ENCODE measurements at places on chromosomes 4 and X.
A peak's percentile ranks its signal among the peaks of the same experiment; 100 is the strongest.

DNA sequence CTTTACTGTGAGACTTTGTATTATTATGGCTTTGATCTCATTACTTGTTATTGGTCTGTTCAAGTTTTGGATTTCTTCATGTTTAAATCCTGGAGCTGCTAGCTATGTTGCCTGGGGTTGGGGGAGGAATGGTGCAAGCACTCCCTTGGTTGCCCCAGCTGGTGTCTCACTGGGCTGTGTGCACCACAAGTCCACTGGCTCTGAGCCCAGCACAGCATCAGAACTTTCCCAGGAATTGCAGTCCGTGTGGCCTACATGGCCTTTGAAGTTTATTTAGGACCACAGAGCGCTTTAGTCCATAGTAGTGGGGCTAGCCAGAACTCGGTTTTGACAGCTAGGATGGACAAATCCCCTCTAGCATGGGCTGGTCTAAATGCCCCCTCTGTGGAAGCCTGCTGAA, 278.8 kb upstream of the RPS6KA3 start:
- no peak for DNase-seq

DNA sequence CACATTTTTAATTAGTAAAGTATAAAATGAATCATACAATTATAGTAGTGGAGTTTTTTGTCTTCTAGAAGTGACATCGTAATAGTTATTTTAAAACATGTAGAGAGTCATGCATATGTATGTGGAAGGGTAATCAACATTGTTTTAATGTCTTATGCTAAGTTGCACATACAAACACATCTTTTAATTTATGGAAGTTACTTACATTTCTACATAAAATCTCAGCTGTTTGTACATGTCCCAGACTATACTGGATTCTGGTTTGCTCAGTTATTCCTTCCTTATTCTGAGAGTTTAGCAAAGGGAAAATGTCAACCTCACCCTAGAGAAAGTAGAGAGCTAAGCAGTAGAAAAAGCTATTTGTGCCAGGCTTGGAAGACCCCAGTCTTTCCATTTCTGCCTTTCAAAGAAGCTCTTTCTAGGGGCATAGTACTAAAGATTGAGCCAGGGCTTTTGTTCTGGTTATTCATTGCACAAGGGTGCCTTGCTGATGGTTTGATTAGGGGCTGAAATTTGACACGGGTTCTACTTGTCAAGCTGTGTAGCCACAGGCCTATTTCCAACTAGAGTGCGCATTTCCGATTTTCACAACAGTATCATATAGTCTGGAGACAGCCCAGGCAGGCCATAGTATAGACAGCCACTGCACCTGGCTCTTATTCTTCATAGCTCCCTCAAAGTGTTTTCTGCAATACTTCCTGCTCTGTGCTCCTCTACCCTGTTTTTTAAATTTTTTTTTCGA, 106.3 kb downstream of the RPA4 start:
- no peak for DNase-seq

DNA sequence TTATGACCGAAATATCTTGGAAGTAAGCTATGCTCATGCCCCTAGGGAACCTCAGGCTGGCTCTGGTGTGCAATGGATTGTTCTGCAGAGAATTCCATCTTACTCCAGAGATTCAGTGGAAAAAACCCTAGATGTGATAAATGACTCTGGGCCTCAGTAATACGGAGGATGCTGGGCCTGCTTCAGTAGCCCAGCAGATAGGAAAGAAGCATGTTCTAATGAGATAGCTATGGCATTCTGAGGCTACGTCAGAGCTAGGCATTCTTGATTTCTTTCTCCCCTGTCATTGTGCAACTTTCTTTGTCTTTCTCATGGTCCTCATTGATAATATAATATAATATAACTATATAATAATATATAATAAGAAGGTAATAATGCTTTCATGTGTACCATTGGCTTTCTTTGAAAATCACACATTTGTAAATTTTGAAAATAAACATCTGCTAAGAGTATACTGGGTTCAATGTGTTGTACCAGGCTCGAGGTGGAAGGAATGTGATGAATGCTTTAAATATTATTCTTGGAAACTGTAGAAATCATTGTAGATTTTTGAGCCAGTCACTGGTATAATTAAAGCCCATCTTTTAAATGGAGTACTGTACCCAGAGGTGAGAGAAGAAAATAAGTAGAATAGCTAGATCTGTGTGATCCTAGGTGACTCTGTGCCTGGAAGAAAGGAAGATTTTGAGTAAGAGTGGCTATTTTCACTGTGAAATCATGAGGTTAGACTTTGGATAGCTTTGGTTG, 152.0 kb downstream of the IL15 start:
- no peak for DNase-seq

DNA sequence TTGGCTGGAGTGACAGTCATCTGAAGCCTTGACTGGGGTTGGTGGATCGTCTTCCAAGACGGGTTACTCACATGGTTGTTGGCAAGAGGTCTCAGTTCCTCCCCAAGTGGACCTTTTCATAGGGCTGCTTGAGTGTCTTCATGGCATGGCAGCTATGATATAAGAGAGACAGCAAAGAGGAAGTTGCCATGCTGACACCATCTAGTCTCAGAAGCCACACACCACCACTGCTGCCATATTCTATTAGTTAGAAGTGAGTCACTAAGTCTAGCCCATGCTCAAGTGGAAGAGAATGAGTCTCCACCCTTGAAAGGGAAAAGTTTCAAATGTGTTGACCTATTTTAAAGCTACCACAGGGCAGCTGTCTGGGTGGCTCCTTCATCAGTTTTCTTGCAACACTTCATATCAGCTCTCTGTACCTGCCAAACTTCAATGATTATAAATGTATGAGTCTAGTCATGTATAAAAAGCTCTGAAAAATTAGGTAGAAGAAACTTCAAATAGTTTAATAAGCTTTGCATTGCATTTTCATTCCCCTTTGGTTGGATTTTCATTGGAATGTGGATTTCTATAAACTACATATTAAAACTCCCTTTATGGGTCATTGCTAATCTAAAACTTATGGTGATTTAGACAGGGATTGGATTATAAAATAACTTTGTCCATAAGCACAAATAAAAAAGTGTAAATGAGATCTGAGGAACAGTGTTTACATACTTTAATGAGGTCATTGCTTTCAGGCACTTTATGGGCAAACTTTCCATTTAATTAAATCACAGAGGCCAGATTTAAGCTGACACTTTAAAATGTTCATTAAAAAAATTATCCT, 68.0 kb upstream of the ATXN3L start:
- DNase-seq: no peak

GRCh38 chr4:176753049-176753448, 39.7 kb downstream of the VEGFC start:
- DNase-seq: no peak

GRCh38 chr4:86223472-86223871, 136.4 kb downstream of the MAPK10 start:
- no peak for DNase-seq

GRCh38 chr4:14049946-14050345, 422.4 kb upstream of the BOD1L1 start:
- DNase-seq: no peak

DNA sequence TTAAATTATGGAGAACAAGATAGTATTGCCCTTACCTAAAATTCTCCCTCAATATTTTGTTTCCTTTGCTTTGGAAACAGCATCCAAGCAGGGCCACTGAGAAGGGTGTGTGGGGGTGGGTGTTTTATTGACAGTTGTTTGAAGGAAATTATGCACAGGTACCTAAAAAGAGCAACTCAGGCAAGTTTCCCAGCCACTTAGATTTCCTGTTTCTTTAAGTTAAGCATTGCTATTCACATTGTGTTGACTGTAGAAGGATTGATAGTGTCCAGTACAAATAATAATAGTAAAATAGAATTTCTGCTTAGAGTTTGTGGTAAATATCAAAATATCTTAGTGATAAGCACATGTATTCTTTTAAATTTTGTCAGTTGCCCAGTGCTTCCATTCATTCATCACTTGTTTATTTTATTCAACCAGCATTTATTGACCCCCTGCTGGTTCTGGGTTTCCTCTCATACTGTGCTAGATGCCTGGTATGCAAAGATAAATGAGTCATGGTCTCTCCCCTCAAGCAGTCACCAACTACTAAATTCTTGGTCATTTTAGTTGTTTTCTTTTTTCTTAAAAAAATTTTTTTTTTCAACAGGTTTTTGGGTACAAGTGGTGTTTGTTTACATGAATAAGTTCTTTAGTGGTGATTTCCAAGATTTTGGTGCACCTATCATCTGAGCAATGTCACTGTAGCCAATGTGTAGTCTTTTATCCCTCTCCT, 50.0 kb downstream of the GALNT7 start:
- no peak for DNase-seq

GRCh38 chr4:22094217-22094616, 145.6 kb upstream of the KCNIP4 start:
- no peak for DNase-seq

GRCh38 chrX:113297437-113297836, 456.8 kb upstream of the AMOT start:
- DNase-seq: no peak

- no peak for DNase-seq
Observed at GRCh38 chr4:172992648-172993378, 175.8 kb upstream of the GALNT7 start.

DNA sequence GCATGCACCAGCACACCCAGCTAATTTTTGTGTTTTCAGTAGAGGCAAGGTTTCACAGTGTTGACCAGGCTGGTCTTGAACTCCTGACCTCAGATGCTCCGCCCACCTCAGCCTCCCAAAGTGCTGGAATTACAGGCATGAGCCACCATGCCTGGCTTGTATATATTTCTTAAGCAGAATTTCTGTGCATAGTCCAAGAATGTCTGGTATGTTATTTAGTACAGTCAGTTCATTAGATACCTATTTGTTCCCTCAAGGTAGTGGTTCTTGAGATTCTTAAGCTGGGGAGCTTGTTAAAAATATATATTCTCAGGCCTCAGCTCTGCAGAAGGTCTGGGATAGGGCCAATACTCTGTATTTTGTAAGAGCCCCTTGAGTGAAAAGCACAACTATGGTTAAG, 4.6 kb upstream of the SERTM2 start:
- DNase-seq: no peak

DNA sequence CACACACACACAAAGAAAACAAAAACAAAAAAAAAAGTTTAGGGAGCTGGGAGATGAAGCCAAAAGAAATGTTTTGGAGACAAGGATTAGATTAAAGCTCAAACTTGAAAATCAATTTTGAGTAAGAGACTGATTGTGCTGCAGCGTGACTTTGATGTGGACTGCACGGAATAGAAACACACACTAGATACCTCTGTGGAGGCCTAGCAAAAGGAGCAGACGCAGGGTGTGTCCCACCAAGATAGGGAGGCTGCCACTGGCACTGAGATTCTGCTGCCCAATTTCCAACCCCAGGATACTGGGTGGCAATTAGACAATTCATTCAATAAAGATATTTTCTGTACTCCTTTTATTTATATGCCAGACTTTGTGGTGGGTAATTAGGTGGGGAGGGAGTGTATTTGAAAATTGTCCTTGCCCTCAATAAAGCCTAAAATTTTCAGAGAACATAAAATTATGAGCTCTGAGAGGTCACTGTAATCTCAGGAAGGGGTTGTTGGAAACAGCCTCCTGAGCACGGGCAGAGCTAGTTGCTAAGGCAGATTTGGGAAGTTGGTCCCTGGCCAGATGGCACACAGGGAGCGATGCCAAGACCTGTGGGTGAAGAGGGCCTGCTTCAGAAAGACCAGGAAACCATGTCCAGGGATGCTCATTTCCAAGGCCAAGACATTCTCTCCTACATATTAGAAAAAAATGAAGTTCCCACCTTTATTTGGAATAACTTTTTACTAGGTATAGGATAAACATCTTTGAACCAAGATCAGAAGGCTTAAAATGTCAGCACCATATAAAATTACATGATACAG, 1.9 kb upstream of the PPP3CA start:
- DNase-seq: no peak

- DNase-seq: no peak
Observed at GRCh38 chr4:127414951-127415606, 217.7 kb upstream of the INTU start.

GRCh38 chrX:48883729-48884128, 13.8 kb downstream of the TIMM17B start:
- DNase-seq: no peak

GRCh38 chrX:68832101-68832416, 3.2 kb downstream of the EFNB1 start:
- no peak for DNase-seq

GRCh38 chrX:103830848-103831247, 1.2 kb downstream of the RAB9B start:
- no peak for DNase-seq

- DNase-seq: no peak
Observed at GRCh38 chr4:185590982-185591381, 55.7 kb upstream of the PDLIM3 start.

GRCh38 chr4:152189451-152190179, 346.3 kb downstream of the FBXW7 start:
- no peak for DNase-seq

- no peak for DNase-seq
Observed at GRCh38 chr4:30962939-30963338, 242.8 kb downstream of the PCDH7 start.

GRCh38 chr4:134708026-134708425, 506.4 kb upstream of the PABPC4L start:
- DNase-seq: no peak

DNA sequence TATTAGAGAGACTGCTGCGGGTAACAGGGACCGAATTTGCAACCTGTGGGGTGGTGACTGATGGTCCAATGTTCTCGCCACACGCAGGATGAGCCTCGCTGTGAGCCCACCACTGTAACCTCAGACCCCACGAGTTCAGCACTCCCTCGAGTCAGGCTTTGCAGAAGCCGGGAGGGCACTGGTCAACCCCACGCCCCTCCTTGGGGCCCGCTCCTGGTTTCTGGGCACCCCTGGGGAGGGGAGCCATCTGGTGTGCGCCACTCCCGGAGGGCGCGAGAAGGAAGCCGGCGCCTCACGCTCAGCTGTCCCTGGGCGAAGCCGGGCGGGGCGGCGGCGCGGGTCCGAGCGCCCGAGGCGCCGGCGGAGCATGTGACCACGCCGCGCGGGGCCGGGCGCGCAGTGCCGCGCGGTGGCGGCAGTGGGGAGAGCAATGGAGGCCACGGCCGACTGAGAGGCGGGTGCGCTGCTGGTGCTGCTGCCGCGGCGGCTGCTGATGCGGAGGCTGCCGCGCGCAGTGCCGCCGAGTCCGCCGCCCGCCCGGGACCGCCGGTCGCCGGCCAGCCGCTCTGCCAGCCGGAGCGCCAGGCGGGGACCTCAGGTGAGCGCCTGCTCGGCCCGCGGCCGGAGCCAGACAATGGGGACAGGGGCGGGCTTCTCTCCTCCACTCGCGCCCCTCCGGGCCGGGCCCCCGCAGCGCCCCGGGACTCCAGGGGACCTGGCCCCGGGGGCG, 100.1 kb downstream of the CEP135 start:
- DNase-seq: peak; percentile 67

DNA sequence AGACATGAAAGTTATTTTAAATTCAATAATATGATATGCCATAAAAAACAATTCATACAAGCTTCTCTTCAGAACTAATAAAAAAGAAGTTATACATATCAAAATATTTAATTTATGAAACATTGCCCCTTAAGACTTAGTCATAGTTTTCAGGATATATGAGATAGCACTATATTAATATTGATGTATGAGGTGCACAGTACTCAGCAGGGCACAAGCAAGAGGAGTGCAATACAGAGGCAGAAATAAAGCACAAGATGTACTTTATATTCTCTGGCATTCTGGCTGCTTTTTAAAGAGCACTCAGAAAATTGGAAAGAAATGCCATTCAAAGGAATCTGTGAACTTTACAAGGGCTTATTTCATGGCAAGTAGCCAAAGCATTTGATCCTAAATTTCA, 274.9 kb downstream of the CPXCR1 start:
- no peak for DNase-seq
